ENCODE measurements at places on chromosomes 13 and 19. TPM values are rescaled to one million over a fixed set of nuclear protein-coding genes. Genes with fewer than 3 reads are reported as not detected.

- DNase-seq, result no peak
Measured at GRCh38 chr13:20847296-20847695, 55.2 kb downstream of the XPO4 start.

DNA sequence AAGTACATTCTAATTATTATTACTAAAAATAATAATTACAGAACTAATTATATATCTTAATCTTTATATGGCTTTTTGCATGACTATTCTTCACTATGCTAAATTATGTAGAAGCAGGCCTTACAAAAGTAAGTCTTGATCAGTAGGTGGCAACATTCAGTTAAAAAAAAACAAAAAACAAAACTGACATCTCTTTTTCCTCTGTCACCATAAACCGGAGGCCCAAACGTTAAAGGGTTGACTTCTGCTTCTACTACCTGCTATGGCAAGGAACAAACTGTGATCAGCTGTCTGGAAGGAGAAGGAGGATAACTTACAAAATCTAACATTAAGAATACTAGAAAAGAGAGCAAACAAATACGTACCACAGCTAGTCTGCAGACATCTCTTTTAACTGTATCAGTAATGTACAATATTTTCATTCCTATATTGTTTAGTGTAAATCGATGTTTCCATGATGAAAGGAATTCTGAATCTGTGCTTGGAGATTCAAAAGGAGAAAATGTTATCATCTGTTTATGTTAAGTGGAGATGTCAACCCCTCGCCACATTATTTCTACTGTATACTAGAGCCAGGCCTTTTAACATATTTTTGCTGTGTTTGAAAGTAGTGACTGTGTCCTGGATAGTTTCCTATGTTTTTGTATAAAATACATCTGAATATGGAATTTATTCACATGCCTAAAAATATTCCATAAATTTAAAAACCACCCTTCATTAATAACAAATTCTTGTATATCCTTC lies 1525.4 kb downstream of the SLITRK1 start:
- no peak for DNase-seq

GRCh38 chr19:38910488-38910887 lies 1.5 kb downstream of the CCER2 start:
- DNase-seq, result no peak

DNA sequence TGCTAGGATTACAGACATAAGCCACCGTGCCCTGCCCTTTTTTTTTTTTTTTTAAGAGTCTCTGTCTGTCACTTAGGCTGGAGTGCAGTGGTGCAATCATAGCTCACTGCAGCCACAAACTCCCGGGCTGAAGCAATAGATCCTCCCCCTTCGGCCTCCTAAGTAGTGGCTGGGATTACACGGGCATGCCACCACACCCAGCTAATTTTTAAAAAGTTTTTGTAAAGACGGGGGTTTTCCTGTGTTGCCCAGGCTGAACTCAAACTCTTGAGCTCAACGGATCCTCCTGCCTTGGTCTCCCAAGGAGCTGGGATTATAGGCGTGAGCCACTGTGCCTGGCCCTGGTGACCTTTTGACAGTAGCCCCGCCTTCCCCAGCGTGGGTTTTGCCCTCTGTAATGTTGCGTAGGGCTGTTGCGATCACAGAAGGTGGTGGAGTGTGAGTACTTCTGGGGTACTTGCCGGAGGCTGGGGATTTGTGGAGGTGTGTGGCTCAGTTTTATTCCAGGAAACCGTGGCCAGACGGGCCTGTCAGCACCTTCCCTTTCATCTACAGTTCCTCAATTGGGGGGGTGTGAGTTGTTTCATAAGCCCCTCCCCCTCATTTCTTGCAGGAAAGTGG lies 11.6 kb upstream of the RETN start:
- no peak for DNase-seq

- DNase-seq, result peak; percentile 99
Measured at GRCh38 chr13:102394158-102395053, 7.4 kb downstream of the FGF14 start.

GRCh38 chr13:69296130-69296529 lies 811.5 kb upstream of the ATXN8OS start:
- DNase-seq, result no peak

GRCh38 chr19:7418596-7418995 lies 69.9 kb downstream of the ARHGEF18 start:
- no peak for DNase-seq

DNA sequence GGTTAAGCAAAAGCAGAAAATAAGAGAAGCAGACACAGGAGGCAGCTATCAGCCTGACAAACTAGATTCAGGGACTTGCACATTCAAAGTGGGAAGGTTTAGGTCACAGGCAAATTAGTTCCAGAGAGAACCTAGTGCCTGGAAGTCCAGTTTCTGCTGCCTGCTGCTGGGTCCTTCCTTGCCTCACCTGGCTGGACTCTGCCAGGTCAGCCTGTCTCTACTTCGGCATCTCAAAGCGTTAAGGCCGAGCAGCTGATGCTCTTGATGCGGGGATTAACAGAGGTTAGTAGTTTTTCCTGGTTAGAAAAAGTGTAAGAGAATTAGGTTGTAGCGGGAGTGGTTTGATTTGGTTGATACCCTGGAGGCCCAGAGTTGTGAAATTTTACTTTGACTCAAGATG lies 52.0 kb downstream of the KLF5 start:
- no peak for DNase-seq

GRCh38 chr13:70666883-70667556 lies 558.8 kb upstream of the KLHL1 start:
- DNase-seq, result no peak

GRCh38 chr13:67844574-67844973 lies 614.4 kb upstream of the PCDH9 start:
- no peak for DNase-seq

- DNase-seq, result no peak
Measured at GRCh38 chr13:45055198-45055901, 65.0 kb upstream of the GTF2F2 start.

DNA sequence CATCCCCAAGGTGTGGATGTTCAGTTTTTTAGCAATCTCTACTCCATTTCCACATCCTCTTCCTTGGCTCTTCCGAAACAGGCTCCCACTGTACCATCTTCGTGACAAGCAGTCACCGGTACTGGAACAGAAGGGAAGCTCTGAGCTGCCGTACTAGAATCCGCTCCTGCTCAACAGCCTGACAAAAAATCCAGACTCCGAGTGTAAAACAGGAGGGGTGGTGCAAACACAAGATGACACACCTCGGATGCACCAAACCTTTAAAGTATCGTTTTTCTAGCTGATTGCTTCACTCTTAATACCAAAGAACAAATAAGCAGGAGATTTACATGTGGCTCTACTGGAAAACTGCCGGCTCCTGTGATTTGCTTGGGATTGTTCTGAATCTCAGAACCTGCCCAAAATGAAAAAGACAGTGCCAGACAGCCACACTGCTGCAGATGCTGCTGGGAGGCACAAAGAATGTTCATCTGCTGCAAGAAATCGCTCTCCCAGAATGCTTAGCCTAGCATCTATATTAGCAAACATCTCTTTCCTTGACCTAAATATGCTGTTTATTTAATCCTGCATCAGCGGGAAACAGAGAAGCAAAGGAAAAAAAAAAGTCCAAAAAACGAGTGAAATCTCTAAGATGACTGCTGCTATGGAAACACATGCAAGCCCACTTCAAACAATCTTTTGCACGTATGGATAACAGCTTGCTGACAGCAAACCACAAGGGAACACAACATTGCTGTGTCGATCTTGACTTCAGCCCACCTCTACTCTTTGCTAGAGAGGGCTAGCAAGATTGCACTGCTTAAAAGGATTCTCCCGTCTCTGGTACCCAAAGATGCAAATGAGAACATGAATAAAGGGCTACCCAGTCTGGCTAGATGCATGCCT lies 38.0 kb upstream of the DOCK9 start:
- DNase-seq, result no peak

GRCh38 chr13:39025433-39025839 lies 12.5 kb downstream of the PROSER1 start:
- no peak for DNase-seq

DNA sequence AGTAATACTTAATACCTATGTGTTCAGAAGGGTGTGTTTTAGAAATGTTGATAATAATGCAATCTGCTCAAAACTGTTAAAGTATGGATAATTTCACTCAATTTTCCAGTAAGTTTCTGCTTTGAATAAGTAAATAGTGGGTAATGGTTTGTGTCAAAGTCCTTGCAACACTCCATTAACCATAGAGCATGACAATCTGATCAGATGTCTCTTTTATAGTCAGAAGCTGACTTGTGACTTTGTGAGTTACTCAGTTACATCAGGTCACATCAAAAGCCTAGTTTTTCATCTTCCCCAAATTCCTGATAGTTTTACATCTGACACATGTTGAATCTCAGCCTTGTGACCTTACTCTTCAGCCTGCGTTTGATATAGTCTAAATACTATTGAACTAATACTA lies 338.0 kb downstream of the EFNB2 start:
- no peak for DNase-seq

- DNase-seq, result no peak
Measured at GRCh38 chr19:6272411-6272791, 7.4 kb downstream of the MLLT1 start.

DNA sequence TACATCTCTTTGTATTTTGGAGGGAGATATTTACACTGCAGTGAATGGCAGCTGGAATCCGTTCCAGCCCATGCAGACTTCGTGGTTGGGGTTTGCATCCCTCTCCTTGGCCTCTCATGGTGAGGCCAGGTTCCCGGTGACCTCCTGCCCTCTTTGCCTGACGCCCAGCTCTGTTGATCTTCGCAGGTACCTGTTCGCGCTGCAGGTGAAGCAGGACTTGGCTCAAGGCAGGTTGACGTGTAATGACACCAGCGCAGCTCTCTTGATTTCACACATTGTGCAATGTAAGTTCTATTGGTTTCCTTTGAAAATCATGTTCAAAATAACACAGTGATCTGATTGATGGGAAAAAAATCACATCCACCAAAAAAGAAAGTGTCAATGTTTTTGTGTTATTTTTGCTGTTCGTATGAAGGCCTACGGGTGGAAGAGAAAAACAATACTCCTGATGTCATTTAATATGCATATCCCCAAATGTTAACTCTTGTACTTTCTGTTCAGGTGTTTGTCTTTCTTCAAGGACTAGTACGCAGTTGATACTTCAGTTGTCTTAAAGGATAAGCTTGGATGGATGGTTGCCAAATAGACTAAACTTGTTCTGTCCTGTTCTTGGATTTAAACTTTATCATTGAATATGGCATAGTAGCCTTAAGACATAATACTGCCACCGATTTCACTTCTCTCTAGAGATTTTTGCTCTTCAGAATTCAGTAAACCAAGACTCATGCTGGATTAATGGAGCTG lies 199.1 kb downstream of the STK24 start:
- DNase-seq, result no peak

- no peak for DNase-seq
Measured at GRCh38 chr19:47022541-47023447, 3.2 kb downstream of the NPAS1 start.

GRCh38 chr13:96960379-96960778 lies 33.9 kb downstream of the OXGR1 start:
- DNase-seq, result no peak

DNA sequence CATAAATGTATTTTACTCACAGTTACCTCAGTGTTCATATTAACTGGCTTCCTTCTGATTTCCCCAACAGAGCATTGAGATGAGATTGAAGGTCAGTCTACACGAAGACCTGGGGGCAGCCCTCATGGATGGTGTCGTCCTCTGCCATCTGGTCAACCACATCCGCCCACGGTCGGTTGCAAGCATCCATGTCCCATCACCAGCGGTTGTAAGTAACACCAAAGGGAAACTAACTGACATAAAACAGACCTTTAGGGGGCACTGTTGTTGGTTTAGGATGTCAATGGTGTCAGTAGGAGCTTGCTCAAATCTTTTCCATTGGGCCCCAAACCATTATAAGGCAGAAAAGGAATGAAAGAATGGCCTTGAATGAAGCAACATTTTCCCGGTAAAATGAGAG lies 68.2 kb downstream of the ESD start:
- DNase-seq, result no peak

GRCh38 chr19:11414544-11414943 lies 4.6 kb downstream of the RGL3 start:
- DNase-seq, result no peak

- no peak for DNase-seq
Measured at GRCh38 chr13:59236944-59237343, 926.8 kb downstream of the DIAPH3 start.

DNA sequence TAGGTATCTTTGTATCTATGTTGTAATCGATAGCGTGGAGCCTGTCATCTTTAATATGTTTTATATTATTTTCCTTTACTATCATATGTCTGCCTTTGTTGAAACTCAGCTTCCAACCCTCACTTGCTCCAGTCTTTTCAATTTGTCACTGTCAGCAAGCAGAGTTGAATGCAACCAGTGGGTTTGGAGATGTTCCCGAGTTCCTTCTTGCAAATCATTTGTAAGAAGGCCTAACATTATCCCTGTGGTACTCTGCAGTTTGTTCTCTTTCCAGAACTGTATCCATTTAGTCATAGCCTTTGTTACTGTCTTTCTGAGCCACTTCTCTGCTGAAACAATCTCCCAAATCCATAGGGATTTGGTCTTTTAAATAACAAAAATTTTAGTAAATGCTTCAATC lies 41.8 kb downstream of the RNASEH2B start:
- no peak for DNase-seq

DNA sequence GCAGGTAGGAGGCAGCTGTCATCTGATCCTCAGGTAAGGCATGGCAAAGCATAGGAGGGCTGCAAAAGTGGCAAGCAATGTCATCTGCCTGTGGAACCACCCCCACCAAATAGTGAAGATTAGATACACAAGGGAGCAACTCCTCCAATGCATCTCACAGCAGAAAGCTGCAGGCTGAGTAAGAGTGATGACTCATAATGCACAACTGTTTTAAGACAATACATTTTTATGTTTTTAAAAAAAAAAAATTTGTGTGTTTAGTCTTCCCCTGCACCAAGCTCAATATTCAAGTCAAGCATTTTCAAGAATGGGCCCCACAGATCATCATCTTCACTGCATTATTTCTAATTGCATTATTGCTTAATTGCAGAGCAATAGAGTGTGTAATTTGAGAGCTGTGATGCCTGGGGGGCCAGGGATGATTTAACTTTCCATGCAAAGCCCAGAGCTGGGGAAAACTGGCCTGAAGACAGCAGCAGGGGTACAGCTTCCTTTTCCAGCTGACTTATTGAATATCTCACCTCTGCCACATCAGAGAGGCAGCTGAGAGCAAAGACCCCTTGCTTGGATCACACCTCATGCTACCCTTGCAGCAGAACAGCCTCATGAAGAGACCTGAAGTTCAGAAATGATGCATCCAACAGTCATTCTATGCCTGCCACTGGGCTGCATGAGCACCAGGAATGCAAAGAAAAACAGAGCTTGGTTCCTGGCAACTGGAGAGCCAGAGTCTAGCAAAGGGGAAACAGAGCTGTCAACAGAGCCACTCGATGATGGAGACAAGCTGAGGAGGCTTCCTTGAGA lies 22.7 kb upstream of the POP4 start:
- no peak for DNase-seq

GRCh38 chr13:69828527-69828926 lies 279.1 kb upstream of the ATXN8OS start:
- no peak for DNase-seq

GRCh38 chr19:7732045-7732444 lies at the start of gene CLEC4G:
Gene CLEC4G (minus strand): TSS chr19:7732110. CDS start chr19:7732102, 8 bp downstream.
- no peak for DNase-seq

GRCh38 chr19:2542341-2543069 lies 66.6 kb downstream of the GADD45B start:
- no peak for DNase-seq

Gene ICAM4
- not detected for total RNA-seq

Gene ZNF780A
- 18.5 TPM for total RNA-seq

Gene LPAR6
- 23.8 TPM for total RNA-seq

Gene CNN2
- 140 TPM for total RNA-seq

Gene RASAL3
- total RNA-seq, result not detected

Gene IFNL1
- total RNA-seq, result not detected

Gene SHD
- 2.7 TPM for total RNA-seq

Gene SLC7A10
- 1.4 TPM for total RNA-seq

Gene GAS6
- 7.7 TPM for total RNA-seq
